CD4-positive, CD25-positive, alpha-beta regulatory T cell (primary cell): ENCODE measurements at places on chromosomes 5 and 9.

DNA sequence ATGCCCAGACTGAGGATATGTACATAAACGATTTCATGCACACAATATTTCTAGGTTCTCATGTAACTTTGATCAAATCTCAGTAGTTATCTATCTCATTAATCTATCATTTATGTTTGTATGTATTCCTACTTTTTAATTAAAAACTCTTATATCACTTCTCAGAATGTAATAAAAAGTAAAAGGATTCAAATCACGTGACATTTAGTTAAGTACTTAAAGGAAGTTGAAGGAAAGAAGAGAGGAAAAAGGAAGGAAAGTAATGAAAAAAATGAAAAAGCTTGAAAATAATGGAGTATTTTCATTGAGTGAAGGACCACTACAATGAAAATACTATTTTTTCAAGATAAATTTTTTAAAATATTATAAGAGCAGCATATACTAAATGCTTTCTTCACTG is 535.3 kb downstream of the PRDM9 start:
- no peak for DNase-seq

GRCh38 chr5:122439645-122440044 is 127.6 kb downstream of the SNCAIP start:
- no peak for DNase-seq

DNA sequence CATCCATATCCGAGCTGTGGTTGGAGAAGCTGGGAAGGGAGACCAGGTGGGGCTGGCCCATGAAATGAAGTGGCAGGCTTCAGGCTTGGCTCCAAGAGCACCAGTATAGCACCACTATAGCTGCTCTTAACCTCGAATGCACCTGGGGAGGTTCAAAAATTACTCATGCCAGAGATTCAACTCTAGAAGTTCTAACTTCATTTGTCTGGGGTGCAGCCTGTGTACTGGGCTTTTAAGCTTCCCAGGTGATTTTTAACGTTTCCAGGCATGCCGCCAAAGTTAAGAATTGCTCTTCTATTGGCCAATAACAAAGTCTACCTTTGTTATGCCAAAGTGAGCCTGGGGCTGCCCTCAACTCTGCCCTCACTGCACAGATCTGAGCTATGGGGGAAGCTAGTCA is 458 bp downstream of the PRSS3 start:
- DNase-seq = no peak

DNA sequence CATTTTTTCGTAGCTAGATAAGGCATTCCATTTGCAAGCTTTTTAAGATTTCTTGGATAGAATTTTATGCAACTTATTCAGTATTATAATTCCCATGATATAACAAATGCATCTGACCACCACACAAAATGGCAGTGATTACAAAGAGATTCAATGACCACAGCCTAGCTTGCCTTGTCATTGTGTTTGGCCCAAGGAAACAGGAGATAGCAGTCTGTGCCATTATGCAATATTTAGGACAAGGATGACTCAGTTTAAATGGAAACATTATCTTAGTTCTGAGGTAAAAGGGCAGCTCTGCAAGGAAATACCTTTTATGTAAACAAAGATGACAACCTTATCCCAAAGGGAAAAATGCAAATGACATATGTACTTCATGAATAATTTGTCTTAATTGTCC is 89.8 kb downstream of the NUDT12 start:
- no peak for DNase-seq

- no peak for DNase-seq
Observed at GRCh38 chr9:69030851-69031645, 4.5 kb upstream of the FXN start.

- DNase-seq = no peak
Observed at GRCh38 chr5:20470997-20471396, 483.0 kb upstream of the CDH18 start.

- no peak for DNase-seq
Observed at GRCh38 chr9:14326264-14326826, 12.4 kb upstream of the NFIB start.

GRCh38 chr9:84374516-84374915 is 34.0 kb upstream of the SLC28A3 start:
- DNase-seq = no peak

DNA sequence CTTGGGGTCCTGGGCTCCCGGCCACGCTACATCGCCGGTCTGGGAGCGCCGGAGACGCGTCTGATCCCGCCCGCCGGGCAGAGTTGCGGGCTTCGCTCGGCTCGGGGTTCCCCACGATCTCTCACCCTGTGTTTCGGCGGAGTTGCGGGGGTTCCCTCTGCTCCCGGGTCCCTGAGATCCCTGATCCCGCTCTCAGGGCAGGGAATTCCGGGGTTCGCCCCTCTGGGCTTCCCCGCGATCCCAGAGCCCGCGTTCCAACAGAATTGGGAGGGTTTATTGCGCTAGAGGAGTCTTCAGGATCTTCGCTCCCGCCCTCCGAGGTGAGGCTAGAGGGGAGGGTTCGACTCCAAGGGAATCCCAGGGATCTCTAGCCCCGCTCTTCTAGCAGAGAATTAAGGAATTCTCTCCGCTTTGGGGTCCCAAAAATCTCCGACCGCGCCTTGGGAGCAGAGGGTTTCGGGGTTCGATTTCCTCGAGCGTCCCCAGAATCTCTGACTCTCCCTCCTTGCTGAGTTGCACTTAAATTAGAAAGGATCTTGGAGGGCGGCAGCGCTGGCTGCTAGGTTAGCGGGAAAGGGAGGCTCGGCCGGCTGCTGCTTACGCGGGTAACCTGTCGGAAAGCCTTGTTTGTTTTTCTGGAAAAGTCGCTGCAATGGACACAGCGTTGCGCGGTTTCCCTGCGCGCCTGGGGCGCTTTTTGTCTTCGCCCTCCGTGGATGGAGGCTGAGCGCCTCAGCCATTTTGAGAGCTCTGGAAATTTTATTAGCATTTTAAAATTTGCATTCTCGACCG is 1.3 kb downstream of the DMRT1 start:
- DNase-seq = no peak

- peak; percentile 39 for DNase-seq
Observed at GRCh38 chr5:36692791-36693763, 86.7 kb downstream of the SLC1A3 start.

- DNase-seq = peak; percentile 10
Observed at GRCh38 chr5:14144586-14145434, 1.7 kb downstream of the TRIO start.

- no peak for DNase-seq
Observed at GRCh38 chr9:84325347-84325973, 15.1 kb downstream of the SLC28A3 start.

DNA sequence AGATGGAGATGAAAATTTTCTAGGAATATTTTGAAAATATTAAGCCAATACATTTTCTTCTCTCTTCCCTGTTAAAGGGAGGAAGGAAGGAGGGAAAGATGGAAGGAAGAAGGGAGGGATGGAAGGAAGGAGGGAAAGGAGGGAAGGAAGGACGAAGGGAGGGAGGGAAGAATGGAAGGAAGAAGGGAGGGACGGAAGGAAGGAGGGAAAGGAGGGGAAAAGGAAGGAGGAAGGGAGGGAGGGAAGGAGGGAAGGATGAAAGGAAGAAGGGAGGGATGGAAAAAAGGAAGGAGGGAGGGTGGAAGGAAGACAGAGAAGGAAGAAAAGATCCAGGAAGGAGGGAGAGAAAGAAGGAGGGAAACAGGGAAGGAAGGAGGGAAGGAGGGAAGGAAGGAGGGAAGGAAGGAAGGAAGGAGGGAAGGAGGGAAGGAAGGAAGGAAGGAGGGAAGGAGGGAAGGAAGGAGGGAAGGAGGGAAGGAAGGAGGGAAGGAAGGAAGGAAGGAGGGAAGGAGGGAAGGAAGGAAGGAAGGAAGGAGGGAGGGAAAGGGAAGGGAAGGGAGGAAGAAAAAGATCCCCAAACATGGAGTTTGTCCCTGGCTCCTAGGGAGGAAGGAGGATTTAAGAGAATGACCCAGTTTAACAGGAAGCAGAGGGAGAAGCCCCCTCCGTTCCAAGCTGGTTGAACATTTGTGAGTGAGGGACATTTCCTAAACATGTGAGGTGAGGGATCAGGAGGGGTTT is 70.3 kb upstream of the NEURL1B start:
- DNase-seq = no peak

DNA sequence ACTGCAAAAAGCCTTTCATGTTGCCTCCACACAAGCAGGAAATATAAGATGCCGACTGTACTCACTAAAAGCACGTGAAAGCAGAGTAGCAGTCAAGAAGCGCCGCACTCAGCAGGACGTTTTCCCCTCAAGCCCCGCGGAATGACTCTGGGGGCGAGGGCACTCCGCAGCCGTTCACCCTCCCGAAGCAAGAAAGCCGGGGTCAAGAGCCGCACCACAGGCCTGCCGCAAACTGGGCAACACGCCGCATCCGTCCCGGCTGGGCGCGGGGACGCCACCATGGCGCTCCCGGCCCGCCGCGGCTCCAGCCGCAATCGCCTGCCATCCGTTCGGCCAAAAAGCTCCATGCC is 364 bp downstream of the RPS6 start:
- no peak for DNase-seq

DNA sequence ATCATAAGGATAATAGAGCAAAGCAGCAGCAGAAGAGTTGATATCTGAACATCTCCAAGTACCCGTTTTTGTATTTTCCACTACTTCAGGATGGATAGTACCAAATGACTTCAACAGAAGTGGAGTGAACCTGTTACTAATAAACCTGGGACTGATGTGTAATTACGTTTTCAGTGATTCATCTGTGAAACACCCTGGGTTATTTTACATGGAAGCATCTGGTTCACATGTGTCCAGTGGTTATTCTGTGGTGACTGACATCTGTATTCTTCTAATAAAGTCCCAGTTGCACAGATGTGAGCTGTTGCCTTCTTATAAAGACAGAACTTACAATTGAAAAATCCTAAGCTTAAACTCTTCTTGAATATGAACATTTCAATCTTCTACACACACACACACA is 139.7 kb upstream of the VCAN start:
- DNase-seq = no peak

DNA sequence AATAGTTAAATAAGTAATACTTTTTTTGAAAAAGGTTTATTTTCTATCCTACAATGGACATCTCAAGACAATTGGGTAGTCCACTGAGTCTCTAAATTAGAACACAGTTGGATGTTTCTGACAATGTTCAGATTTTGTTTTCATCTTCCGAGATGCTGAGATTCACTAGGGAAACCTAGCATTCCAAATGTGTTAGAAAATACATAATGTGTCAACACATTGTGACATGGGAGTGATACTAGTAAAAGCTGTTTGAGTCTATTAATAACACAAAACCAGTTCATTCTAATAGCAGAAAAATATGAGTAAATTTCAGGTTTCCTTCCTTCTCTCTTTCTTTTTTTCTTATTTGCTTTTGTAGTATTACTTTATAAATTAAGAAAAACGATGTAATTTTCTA is 68.2 kb upstream of the CDH10 start:
- no peak for DNase-seq

- DNase-seq = no peak
Observed at GRCh38 chr5:161373345-161373707, 173.2 kb downstream of the GABRB2 start.

- DNase-seq = no peak
Observed at GRCh38 chr5:96896806-96897205, 20.5 kb downstream of the ERAP2 start.

GRCh38 chr5:87541033-87541432 is 128.3 kb upstream of the CCNH start:
- DNase-seq = no peak

DNA sequence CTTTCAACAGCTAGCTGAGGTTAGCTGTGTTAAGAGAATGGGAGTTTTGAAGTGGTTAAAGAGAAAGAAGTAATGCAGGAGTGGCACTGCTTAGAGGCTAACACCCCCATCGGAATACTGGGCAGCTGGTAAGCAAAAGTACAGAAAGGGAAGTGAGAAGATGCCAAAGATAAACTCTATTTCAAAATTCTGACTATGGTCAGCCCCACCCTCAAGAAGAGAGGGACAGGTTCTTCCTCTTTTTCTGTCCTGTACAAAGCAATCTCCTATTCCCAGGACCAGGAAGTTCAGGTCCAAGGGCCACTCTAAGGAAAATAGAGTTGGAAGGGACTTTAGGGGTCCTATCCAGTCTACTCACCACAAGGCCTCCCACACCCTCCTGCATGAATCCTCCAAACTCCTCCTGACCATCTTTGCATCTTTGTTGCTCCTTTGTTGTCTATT is 45.9 kb upstream of the JAK2 start:
- DNase-seq = peak; percentile 59

DNA sequence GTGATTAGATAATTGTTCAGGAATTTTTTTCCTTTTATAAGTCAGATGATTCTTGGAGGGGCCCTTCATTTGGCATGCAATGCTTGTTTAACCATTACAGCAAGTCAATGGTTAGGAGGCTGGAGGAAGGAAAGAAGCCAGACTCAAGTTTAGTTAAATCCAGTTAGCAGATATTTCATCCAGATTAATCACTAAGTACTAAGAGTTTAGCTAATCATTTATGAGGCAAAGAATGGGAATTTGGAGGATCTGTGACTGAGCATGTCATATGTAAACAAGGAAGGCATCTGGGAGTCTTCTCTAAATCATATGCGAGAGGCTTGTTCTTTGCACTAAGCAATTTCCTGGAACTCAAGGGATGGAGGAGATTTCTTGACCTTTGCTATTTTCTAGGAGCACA is 145.3 kb upstream of the SGCD start:
- no peak for DNase-seq

DNA sequence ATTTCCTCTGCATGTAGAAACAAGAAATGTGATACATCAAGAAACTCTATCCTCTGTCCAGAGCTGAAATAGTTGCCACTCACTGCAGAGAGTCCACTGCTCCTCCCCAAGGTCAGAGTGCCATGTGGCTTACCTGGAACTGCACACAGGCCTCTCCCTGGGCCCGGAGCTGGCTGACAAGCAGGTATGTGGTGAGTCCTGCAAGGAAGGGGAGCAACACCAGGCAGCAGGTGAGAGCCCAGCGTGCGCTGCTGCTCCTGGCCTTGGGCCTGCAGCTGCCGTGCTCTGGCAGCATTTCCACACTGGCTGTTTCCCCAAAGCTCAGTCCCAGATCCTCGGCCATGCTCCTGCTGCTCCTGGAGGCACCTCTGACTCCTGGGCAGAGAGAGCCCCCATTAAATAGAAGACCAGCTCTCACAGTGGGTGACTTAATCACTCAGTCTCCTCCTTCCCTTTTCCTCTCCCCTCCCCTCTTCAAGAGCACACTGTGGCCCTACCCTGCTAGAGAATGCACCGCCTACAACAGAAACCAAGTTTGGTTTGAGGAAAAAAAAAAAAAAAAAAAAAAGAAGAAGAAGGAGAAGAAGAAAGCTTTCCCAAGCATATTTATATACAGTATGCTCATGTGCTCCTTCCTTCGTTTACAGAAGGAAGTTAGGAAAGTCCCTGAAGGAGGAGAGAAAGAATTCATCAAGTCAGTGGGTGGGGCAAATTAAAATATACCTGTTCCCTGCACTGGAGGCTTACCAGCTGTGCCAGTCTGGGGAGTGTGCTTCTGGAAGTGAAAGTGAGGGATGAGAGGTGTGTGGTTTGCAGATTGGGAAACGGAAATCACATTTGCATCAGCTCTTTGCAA is at the start of gene TNFSF15:
Gene TNFSF15, minus strand, starts transcription at position 370 of the 856 bp plus-strand sequence. Its CDS starts 27 bp downstream, at position 343.
- no peak for DNase-seq

DNA sequence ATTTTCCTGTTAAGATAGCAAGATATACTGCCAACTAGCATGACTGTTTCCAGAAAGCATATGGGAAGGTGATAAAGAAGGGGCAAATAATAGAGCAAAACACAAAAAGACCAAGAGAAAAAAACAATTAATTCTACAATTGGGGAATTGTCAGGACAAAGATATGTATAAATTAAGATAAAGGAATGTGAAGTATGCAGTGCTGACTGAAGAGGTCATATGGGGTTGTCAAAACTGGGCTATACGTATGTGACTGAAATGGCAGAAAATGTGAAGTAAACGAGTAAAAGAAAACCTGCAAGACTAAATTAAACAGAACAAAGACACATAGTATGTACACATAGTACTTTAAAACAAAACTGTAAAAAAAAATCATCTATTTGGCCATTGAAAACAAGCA is 222.3 kb downstream of the ARL15 start:
- no peak for DNase-seq

GRCh38 chr5:170251462-170251861 is 18.7 kb downstream of the C5orf58 start:
- DNase-seq = no peak
